ENCODE measurements at places on chromosomes 12 and 14.

DNA sequence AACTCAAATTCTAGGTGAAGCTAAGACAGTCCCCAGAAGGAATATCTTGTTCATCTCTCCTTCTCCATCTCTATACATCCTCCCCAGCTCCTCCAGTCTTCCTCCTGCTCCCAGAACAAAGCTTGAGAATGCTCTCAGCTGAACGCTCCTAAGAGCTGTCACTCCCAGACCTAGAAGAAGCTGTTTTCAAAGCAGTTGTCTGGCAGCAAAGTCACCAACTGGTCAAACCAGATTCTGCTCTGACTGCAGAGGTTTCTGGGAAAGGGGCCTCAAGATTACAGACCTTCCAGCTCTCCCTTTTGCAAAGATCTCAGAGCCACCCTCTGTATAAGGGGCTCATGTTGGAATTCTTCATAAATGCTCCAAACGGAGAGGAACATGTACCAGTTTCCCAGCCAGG, 9.6 kb upstream of the HSPB8 start:
- no peak for DNase-seq

GRCh38 chr14:30849983-30850382, 24.4 kb upstream of the COCH start:
- no peak for DNase-seq

GRCh38 chr12:225012-225411, 11.1 kb upstream of the SLC6A12 start:
- DNase-seq = no peak

DNA sequence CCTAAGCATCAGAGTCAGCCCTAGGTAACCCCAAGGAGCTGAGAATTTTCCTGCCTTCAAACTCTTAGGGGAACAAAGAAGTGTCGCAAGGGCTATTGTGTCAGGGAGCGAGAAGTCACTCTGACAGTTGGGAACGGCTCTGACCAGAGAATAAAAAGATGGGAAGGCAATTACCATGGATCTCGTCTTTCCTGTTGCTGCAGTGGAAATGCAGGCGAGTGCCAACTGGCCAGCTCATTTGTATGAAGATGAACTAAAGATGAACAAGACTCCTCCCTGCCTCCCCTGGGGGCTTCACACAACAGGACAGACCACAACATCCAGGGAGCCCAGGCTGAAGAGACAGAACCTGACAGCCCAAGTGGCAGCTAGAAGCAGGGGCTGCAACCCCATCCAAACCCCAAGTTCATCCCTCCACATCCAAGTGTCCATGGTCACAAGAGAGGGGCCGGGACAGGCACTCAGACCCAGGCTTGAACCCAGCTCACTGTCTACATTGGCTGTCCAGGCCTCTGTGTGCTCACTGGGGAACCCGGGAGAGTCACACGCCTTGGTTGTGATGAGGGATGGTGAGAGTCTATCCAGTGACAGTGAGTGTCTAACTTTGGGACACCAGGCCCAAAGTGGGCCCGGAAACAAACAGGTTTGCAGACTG, 322.4 kb downstream of the BCL11B start:
- DNase-seq = no peak

DNA sequence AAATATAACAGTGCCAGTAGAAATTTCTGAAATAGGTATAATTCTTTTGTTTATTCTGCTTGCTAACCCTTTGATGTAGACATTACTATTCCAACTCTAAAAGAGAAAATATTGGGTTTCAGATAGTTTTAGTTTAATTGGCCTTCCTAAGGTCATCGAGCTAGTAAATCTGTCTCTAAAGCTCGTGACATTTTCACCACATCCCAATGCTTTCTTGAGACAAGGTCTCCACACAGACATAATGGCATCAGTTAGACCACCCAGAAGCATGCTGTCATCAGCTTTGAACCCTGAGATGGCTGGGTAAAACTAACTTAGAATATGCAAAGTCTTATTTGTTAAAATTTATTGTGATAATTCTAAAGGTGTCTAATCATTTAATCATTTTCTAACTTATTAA, 52.0 kb downstream of the PIK3C2G start:
- DNase-seq = no peak

DNA sequence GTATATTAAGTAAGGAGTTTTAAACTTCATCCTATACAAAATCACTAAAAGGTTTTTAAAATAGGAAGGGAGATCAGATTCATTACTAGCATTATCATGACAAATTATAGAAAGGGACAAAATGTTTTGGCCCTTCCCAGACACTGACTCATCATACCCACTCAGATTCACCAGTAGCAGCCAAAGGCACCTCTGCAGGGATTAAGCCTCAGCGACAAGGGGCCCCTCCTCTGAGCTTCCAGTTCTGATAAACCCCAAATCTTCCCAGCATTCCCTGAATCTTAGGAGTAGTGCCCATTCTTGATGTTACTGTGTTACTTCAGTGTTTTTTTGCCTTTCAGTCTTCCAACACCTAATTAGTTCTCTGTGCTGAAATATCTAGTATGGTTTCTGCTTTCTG, 14.5 kb downstream of the KRAS start:
- DNase-seq = peak; percentile 39

GRCh38 chr14:61107869-61108493, 126.9 kb downstream of the SLC38A6 start:
- no peak for DNase-seq
